ENCODE measurements at places on chromosomes 2 and 18.

GRCh38 chr2:188279093-188279445, 12.6 kb upstream of the GULP1 start:
- no peak for DNase-seq

- DNase-seq = no peak
These were observed 47.6 kb downstream of the TEX44 start for GRCh38 chr2:231640241-231640640.

DNA sequence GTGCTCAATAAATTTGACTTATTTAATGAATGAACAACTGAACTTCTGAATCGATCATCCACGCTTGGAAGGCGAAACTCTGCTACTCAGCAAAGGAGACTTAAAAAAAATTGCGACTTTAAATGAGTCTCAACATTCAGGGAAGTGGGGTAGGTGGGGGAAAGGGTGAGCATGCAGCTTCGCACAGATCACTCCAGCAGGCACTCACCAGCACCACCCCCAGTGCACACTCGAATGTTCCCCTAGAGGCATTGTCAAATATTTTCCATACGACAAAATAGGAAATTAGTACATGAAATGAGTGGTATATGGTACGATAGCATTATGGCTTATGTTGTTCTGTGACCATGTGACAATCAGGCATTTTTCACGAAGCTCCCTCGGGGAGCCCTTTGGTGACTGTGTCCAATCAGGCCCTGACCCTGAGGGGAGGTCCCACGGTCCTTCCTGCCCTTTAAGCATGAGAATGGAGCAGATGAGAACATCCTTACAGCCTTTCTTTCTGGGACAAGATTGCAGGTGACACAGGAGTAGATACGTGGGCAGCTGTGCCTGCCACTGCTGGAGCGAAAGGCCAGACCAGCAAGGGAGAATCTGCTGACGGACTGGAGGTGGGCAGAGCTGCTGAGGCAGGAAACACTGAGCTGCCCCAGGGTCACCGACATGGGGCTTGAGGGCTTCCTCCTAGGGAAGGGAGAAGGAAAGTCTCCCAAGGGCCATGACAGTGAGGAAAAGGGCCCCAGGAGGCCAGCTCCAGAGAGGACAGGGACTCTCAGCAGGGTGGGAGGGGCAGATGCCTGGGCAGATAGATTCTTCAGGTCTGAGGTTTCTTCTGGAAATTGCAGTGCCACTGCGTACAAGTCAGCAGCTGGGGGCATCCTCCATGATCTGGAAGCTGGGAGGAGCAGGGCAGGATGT, 101.3 kb upstream of the ID2 start:
- DNase-seq = no peak

DNA sequence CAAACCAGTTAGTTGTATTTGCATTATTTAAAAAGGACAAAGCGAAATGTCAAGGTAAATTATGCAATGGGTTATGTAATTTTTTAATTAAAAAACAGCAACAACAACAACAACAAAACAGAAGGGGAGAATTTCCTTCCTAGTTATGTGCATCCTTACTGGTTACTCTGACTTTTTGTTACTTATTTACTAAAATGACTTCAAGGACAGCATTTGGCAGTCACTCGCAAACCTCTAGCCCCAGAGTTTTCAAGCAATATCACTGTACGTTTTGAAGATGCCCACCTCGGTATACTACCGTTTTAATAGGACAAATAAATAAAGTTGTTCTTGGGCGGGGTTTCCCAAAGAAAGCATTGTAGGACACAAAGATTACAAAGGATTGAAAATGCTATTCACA, 24.7 kb upstream of the MRO start:
- no peak for DNase-seq

DNA sequence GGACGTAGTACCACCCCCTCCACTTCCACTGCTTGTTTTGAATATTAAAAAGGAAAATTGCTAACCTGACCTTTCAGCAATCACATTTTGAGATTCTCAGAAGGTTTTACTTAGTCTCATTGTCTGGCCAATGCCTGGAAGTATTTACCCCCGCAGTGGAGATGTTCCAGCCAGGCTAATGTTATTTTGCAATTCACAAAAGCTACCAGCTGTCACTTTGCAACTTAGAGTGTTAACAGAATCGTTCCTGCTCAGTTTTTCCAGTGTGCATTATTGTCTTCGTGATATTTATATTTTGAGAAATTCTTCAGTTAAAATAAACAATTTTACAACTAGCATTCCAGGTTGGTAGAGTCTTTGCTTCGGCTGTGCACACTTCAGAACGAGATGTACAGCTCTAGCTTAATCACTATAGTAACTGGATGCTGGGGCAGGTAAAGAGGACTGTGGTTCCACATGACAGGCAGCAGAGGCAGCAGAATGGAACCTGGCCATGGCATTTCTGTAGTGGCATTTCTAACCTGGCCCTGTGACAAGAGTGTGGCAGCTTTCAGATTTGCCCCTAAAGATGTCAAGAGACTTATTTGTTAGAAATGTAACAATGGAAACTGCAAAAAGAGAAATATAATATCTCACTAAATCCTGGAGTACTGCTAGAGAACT, 85.1 kb downstream of the DTNA start:
- DNase-seq = no peak

DNA sequence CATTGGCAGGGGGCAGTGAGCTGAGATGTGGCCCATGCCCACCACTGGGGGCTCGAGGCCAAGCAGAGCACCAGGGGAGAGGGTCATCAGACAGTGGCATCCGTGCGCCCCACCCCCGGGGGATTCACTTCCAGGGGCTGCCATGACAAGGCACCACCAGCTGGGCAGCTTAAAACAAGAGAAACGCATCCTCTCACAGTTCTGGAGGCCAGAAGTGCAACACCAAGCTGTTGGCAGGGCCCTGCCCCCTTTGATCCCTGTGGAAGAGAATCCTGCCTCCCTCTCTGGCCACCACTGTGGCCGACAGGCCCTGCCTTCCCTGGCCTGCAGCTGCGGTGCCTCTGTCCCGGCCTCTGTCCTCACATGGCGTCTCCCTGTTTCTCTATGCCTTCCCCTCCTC, 187.7 kb upstream of the ID2 start:
- DNase-seq = no peak

GRCh38 chr2:235287375-235287733, 206.5 kb upstream of the AGAP1 start:
- DNase-seq = peak; percentile 64

GRCh38 chr2:149595056-149595963, 7.7 kb upstream of the MMADHC start:
- DNase-seq = no peak

- DNase-seq = peak; percentile 80
These were observed 35.3 kb upstream of the PPP1CB start for GRCh38 chr2:28716265-28716865.

DNA sequence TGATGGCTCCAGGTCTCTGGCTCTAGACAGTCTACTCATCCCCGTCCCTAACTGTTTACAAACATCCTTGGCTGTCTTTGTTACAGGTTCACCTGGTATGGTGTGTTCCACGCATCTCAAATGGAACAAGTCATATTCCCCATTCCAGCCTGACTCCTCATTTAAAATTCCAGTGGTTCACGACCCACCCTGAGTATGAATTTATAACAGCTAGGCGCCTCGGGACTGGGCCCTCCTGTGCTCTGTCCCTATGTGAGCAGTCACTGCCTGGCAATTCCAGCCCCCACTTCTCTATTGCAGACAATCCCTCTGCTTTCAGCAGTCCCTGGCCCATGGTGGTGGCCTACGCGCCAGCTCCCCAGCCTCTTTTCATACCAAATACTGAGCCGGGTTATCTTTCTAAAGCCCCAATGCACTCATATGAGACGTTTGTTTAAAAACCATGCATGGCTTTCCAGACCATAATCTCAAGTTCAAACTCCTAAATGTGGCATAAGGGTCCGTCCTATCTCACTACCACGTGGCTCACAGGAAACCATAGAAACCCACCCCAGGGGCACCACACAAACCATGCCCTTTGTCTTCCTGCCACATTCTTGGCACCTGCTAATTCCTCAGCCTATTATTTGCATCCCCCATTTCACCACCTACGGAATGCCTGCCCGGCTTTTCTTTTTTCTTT, 1.6 kb downstream of the SERPINB8 start:
- peak; percentile 19 for DNase-seq

- DNase-seq = no peak
These were observed 417.1 kb upstream of the SALL3 start for GRCh38 chr18:78562531-78562961.

GRCh38 chr2:143083636-143084035, 45.6 kb upstream of the ARHGAP15 start:
- DNase-seq = no peak

DNA sequence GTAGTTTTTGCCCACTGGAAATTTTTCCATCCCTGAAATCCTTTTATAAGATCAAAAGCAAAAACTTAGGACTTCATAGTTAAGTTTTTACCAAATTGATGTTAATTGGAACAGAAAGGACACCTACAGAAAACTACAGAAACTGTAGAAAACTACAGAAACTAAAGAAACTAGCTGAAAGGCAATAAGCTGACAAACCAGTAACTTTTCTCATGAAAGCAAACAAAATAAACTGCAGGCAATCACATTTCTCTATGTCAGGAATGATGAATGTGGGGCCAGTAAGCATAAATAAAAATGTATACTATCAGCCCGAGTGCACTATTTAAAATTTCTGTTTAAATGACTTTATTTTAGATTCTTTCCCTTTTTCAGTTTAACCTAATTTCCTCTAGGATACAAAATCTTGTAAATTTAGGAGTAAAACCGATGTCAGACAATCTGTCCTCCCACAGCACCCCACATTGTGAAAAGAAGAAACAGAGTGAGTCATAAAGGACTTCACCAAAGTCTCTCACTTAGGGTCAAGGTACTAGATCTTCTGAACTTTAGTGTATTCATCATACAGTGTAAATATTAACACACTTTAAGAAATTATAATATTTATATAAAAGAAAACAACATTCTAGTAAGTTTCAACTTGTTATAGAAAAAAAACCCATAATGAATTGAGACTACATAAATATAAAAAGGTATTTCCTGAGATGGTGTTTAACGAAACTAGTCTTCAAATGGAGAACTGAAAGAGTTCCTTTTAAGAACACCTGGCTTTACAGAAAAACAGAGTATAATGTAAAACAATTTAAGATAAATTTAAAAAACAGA, 46.6 kb downstream of the USP40 start:
- DNase-seq = no peak

DNA sequence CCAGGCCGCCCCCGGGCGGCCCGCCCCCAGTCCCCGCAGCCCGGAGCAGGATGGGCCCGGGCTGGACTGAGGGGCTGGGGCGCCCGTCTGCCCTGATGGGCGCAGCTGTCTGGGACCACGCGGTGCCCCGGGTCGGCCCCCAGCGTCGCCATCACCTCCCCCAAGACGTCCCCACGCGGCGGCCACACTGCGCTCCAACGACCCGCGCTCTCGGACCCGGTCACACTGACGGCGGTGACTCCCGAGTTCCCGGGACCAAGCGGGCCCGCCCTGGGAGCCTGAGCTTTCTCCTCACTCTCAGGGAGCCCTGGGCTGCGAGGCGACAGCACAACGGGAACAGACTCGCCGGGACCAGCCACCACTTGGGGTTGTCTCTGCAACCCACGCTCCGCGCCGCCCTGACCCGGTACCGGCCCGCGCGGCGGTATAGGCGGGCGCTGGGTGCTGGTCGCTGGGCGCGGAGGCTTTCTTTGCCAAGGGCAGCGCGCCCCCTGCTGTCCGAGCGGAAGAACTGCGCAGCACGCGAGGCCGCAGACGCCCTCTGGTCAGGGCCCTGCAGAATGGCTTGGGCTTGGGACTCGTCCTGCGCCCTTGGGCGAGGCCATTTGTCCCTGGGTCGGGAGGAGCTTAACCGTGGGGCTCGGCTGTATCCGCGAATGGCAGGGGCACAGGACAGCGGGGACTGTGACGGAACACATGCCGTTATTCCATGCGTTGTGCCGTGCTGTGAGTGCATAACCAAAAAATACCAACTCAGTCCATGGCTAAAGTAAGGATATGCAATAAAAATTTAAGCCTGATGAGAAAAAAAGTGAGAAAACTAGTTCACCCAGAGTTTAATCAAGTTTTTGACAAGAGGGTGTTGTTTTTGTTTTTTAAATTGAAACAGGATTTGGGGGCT, 54.8 kb upstream of the ANKRD62 start:
- DNase-seq = peak; percentile 87

GRCh38 chr2:231181860-231182512, 16.4 kb upstream of the ARMC9 start:
- DNase-seq = no peak

DNA sequence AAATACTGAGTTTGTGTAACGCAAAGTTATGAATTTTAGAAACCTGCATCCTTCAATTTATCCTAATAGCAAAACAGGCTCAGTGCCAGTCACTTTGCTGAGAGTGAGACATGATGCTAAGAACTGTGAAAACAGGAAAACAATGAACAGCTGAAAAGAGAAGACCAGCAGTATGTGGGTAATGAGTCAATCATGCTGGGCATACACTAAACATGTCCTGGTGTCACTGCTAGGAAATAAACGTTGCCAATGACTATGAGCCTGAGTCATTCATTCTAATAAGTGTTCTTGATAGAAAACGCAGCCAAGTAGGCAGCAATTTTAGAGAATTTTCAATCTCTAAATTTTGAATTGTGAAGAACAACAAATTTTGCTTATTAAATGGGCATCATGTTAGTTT, 237.3 kb downstream of the GALR1 start:
- DNase-seq = no peak

GRCh38 chr2:37315364-37315763, 9.3 kb downstream of the PRKD3 start:
- DNase-seq = no peak

DNA sequence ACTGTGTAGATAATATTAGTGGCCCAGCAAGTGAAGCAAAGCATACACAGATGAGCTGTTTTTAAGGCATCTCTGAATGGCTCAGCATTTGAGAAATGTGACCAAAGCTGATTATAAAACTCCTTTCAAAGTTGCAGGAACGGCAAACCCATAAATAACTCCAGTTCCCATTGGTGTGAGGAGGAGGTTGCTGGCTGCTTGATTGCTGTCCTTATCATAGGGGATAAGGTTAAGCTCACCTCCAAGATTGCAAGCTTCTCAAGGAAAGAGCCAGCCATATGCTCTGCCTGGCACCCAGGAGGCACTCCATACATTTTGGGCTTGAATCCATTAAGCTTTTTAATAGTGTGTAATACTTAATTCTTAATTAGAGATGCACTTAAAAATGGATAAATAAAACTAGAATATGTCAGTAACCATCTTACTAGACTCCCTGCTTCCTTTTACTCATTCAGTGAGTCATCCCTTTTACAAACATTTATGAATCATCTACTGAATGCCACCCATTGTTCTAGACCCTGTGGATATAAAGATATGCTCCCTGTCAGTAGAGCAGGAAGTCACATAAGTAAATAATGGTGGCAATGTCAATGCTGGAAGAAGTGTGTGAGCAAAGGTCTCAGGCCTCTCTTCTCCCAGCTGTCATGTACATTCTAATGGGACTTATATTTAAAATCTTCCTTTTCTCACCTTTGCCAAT, 99.3 kb downstream of the SPATS2L start:
- DNase-seq = no peak

- no peak for DNase-seq
These were observed 80.5 kb upstream of the KCNH7 start for GRCh38 chr2:162919111-162919510.

DNA sequence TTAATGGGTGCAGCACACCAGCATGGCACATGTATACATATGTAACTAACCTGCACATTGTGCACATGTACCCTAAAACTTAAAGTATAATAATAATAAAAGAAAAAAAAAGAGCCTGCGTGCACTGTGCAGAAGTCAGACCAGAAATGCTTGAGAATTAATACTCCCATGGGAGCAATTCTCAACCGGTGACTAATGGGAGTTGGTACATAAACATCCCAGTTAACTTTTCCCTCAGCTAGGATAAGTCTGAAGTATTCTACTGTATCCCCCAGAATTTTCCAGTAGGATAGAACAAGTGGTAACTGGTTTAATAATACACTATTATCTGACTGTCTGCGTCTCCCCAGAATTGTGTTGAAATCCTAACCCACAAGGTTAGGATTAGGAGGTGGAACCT, 113.6 kb upstream of the COL5A2 start:
- no peak for DNase-seq
